ENCODE measurements at places on chromosomes 6 and 20. TPM values are rescaled to one million over a fixed set of nuclear protein-coding genes. Genes with fewer than 3 reads are reported as not detected.

HCK gene
- 517 TPM for polyA plus RNA-seq

THBS2 gene
- 0.01 TPM for polyA plus RNA-seq

RPS18 gene
- polyA plus RNA-seq = 3,040 TPM

TMEM151B gene
- polyA plus RNA-seq = not detected

SFT2D1 gene
- polyA plus RNA-seq = 140 TPM

KLC4 gene
- 6.0 TPM for polyA plus RNA-seq

- DNase-seq = no peak
Observed at GRCh38 chr6:129029778-129030177, 146.8 kb downstream of the LAMA2 start.

GRCh38 chr20:4445784-4446183 lies 275.9 kb upstream of the PRND start:
- no peak for DNase-seq

DNA sequence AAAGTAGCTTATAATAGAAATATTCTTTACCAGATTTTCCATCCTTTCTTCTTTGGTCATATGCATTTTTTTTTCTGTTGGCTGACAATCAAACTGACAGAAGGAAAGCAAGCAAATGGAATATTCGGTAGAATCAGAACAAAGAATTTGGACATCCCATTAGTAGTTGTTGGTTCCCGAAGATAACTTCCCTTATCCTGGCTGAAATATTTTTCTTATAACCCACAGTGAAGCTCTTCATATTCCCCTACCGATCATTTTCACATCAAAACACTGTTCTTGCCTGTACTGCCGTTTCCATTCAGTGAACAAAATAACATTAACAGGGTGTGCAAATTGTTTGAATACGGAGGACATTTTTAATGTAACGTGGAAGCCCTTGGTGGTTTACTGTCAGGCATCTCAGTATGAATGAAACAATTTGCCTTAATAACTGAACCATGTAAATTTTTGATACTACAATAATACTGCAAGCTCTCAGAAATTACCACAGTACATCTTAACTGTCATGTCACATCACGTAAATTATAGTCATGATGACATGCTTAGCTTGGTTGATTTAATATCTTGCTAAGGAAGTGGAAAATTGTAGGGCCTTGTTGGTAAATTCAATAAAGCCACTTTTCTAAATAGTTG lies 311.5 kb downstream of the LAMA2 start:
- DNase-seq = no peak

GRCh38 chr6:135014353-135014832 lies 40.2 kb downstream of the HBS1L start:
- DNase-seq = no peak

DNA sequence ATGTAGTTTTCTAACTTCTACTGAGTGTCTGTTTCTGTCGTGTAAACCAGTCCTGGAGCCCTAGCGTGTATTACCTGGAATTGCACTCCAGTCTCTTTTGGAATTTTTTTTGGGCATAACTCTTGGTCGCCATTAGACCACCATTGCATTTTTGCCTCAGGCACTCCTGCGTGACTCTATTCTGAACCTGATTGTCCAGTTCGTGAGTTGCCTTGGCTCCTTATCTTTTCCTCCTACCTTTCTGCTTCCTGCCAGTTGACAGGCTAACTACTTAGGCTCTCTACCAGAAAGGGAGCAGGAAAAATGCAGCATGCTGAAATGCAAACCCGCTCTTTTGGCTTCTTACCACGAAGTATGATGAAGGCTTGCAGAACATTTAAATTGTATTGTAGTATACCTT lies 490.9 kb upstream of the SOX4 start:
- DNase-seq = no peak

DNA sequence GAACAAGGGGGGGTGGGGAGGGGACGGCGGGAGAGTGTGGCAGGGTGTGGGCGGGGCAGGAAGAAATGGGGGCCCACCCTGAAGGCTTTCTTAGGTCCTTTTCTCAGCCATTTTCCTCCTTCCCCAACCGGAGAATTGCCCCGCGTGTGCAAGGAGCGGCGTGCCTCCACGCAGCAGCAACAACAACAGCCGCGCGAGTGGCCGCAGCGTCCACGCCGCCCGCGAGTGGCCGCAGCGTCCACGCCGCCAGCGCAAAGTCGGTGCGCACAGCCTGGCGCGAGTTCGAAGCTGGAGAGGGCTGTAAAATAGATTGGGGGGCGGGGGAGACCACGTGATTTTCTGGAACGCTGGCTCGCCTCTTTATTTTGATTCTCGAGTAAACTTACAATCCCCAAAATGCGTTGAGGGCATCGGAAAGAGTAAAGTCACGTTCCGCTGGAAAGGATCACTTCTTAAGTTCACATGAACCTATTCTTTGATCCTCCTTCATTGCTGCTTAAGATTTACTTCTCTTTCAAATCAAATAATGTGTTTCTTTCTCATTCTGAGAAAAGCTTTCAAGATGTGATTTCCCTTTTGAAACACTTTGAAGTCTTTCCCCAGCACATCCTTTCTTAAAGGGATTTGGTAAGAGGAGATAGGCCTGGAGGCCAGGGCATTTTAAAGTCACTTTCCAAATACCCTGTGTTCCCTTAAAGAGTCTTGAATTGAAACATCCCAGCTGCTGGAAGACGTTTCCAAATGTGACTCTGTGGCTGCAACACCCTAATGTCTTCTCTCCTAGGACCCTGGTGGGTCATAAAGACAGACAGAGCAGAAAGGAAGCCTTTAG lies 66.7 kb upstream of the ZNF217 start:
- DNase-seq = peak; percentile 16

DNA sequence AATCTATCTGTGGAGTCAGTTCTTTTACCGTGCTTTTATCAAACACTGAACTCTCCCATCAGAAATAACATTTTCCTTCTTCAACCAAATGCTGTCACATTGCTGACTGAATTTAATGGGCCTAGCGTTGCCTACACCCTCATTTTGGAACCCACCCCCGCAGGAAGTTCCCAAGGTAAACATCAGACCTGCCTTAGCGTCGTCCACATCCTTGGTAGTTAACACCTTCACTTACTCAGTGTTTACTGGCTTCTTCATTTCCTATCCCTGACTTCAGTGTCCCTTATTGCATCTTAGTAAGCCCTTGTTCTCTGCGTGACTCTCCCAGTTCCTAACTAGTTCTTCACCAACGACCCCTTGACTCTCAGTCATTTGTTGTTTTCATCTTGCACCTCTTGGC lies 491.4 kb upstream of the SOX4 start:
- no peak for DNase-seq

- no peak for DNase-seq
Observed at GRCh38 chr20:33399924-33400323, 1.4 kb downstream of the CDK5RAP1 start.

DNA sequence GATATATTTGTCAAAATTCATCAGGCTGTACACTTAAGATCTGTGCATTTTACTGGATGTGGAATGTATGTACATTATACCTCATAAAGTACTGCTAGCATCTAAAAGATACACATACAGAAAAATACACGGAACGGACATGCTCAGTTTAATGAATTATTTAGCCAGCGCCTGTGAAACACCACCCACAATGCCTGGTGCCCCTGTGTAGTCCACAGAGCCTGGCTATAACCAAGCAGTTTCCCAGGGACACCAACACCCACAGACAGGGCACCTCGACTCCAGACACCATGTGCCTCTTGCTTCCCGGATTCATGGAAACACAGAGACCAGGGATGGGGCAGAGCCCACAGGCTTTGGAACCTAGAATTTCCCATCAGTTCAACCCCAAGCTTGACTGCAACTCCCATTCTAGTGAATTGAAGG lies 17.4 kb upstream of the ARMC12 start:
- no peak for DNase-seq

DNA sequence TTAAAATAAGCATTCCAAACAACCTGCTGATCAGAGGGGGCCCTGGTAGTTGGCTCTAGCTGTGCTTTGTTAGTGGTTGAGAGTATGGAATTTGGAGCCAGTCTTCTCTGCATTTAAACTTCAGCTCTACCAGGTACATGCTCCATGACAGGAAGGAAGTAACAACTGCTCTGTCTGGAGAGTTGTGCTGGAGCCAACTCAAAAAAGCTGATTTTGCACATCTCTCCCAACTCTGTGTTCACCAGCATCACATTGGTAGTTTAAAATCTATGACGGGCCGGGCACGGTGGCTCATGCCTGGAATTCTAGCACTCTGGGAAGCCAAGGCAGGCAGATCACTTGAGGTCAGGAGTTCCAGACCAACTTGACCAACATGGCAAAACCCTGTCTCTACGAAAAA lies 68.8 kb upstream of the BMP2 start:
- DNase-seq = no peak

GRCh38 chr6:114897536-114897935 lies 554.7 kb upstream of the HS3ST5 start:
- DNase-seq = no peak

GRCh38 chr6:150894935-150895552 lies 29.5 kb downstream of the MTHFD1L start:
- DNase-seq = no peak

DNA sequence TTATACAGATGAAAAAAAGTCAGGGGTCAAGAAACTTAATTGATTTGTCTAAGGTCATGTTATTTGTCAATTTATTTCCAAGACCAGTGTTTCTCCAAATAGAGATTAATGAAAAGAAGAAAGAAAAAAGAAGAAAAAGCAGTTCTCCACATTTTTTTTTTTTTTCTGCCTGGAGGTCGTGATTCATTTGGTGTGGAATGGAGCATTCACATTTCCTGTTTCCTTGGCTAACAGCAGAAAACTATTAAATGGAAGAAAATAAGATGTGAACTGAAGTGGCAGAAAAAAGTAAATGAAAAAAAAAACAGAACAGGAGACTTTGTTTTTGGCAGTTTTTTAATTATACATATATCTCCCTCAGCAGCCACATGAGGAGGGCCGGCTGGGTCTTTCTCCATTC lies 470.8 kb upstream of the ZNF337 start:
- no peak for DNase-seq
